Suppressor macrophage (primary cell): ENCODE measurements at places on chromosomes 4 and X.

DNA sequence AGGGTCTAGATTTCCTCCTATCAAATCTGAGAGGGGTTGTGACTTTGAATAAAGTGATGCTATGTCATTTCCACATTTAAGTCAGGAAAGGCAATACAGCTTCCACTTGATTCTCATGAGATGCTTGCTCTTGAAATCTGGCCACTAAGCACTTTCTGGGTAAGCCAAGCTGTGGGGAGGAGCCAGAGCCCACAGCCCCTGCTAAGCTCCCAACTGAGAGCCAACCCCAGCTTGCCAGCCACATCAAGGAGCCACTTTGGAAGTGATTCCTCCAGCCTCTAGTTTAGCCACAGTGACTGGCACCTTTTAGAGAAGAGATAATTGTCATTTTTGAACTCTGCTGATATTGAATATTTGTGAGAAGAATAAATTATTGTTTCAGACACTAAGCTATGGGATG lies 1441.5 kb upstream of the IGFBP7 start:
- no peak for DNase-seq

GRCh38 chrX:95290455-95290854 lies 1394.2 kb upstream of the DIAPH2 start:
- no peak for DNase-seq

DNA sequence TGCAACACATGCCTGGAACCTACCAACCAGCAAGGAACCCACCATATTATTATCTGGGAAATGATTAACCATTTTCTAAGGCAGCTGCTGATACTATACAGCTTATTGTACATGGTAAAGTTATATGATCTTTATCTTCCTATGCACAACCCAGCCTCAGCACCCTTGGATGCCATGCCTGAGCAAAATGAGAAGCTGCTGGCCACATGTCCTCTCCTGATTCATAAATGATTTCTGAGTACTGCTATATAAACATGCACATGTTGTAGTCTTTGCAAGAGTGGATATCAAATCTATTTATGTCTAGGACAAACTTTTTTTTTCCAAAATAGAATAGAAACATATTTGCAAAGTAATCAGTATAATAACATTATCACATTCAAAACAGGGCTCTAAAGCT lies 1043.6 kb downstream of the CCSER1 start:
- DNase-seq: no peak

DNA sequence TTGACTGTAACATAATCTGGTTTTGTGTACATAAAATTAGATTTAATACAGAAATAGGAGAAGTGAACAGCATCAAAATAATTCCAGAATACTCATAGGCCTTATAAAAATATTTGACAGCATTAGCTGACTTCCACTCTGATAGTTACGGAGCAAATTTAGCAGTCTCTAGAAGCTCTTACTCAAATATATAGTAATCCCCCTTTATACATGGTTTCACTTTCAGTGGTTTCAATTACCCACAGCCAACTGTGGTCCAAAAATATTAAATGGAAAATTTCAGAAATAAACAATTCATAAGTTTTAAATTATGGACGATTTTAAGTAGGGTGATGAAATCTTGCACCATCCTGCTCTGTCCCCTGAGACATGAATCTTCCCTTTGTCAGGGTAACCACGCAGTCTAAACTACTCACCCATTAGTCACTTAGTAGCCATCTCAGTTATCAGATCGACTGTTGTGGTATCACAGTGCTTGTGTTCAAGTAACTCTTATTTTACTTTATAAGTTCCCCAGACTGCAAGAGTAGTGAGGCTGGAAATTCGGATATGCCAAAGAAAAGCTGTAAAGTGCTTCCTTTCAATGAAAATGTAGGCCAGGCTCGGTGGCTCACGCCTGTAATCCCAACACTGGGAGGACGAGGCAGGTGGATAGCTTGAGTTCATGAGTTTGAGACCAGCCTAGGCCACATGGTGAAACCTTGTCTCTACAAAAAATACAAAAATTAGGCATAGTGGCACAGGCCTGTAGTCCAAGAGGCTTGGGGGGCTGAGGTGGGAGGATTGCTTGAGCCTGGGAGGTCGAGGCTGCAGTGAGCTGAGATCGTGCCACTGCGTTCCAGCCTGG lies 17.2 kb upstream of the RTL9 start:
- no peak for DNase-seq

GRCh38 chr4:5474756-5475155 lies 233.6 kb downstream of the EVC2 start:
- DNase-seq: no peak

DNA sequence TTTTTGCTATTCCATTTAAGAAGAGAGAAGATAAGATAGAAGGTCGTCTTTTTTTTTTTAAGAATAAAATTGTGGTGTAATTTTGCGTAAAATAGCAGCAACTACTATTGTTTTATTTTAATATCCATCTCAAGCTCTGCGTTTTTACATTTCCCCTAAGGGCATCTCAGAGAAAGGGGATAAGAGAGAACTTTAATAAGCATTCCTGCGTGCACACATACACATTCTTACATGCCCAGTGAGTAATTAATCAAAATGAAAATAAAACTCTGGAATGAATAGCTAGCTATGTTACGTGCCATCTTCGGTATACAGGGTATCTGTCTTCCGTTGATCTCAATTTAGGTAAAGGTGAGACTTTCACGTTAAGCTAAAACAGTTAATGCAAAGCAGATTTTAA lies 200.3 kb upstream of the TENM3 start:
- DNase-seq: no peak
